ENCODE measurements at places on chromosomes 16 and 17.

- no peak for DNase-seq
These were observed 96.0 kb downstream of the YPEL2 start for GRCh38 chr17:59427425-59427921.

GRCh38 chr17:1970843-1971384 is 54.2 kb downstream of the RTN4RL1 start:
- no peak for DNase-seq

DNA sequence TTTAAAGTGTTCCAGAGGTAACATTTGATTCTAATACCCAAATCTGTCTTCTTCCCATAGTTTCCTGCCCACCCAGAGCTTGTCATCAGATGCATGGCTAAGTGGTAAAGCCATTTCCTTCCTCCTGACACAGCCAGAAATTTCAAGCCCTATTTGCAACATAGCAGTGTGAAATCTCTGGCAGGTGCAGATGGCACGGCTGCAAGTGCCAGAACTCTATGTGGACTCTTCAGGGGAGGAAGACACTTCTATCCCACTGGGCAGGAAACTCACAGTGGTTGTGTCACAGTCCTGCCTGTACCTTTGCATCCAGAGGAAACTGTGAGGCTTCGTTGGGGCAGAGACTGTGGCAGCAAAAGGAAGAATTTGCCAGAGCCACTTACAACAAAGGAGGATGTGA is 13.2 kb downstream of the DYNLRB2 start:
- no peak for DNase-seq

DNA sequence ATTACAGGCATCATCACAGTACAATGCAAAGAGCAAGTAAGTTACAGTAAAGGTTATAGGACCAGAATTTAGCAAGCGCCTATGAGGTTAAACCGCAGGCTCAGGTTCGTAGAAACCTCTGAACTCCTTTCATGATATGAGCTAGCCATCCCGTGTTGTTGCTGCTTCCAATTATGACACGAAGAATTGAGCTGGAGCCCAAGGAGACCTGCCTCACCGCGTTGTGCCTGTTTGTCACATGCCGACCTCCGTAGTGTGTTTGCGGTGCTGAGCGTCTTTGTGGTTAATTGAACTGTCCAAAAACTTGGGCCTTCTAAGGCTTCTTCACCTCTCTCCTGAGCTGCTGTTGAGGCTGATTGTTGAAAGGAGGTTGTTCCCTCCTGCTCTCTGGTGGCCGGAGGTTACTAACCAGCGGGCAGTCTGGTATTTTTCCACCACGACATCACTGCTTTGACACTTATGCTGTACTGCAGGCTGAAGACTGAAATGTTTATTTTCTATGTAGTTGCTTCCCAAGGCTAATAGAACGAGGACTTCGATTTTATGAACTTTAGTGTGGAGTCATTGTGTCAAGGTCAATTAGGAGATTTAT is 67.5 kb downstream of the SEC14L1 start:
- DNase-seq: no peak

DNA sequence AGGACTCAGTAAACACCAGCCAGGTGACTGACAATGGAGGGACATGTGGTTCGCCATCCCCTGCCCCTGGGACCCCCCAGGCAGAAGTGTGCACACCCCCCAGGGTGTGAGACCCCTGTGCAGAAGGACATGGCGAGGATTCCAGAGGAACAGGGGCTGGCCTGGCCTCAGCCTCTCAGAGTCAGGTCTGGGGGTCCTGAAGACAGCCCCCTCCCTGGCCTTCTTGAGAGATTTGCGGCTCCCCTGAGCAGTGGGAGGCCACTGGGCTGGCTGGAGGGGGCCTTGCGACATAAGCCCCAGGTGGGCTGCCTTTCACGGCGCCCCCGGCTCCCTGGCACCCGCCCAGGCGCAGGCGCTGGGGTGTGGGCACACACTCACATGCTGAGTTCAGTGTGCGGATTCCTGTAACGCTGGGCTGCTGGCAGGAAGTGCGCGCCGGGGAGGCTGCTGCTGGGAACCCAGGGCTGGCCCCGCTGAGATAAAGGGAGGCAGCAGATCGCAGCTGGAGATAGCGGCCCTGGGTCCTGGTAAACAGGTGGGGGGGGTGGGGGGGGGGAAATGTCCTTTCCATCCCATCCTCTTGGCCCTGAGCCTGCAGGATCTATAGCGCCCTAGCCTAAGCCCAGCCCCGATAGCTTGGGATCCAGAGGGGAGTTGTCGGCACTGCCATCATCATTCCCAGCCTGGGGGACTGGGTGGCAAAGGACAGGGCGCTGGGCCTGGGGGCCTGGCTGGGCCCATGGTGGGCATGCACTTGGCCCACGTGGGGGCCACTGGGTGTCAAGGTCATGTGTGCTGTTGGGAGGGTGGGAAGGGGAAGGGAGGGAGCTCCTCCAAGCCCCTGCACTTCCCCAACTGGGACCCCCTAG is 27.1 kb downstream of the TMEM235 start:
- peak; percentile 86 for DNase-seq

All from lower lobe of right lung (tissue), 2 donors.